ENCODE measurements at places on chromosomes 7 and 10. TPM values are rescaled to one million over a fixed set of nuclear protein-coding genes. Genes with fewer than 3 reads are reported as not detected.

BICC1 gene
- 42.1 TPM for total RNA-seq

RNF148 gene
- 2.0 TPM for total RNA-seq

BMPER gene
- 18.8 TPM for total RNA-seq

TRIP6 gene
- 62.6 TPM for total RNA-seq

DNA sequence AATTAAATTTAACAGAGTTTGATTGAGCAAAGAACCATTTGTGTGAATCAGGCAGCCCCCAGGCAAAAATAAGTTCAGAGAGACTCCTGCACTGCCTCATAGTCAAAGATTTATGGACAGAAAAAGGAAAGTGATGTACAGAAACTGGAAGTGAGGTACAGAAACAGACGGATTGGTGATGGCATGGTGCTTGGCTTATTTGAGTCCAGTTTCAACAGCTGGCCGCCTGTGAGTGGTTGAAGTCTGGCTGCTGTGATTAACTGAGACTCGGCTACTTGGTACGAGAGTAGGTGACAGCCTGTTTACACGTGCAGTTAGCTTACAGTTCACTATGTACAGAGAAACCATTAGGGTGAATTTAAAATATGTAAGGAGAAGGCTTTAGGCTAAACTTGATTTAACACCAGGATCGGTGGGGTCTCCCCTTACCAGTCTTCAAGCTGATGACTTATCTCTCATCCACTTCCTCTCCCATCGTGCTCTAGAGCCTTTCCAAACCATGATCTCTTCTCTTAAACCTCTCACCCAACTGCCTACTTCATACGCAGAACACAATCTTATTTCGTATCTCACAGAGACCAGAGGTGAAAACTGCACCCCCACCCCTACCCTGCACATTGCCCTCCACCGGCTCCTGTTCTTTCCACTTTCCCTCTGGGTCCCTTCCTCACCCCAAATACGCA is 5.0 kb upstream of the MSMB start:
- DNase-seq = no peak

DNA sequence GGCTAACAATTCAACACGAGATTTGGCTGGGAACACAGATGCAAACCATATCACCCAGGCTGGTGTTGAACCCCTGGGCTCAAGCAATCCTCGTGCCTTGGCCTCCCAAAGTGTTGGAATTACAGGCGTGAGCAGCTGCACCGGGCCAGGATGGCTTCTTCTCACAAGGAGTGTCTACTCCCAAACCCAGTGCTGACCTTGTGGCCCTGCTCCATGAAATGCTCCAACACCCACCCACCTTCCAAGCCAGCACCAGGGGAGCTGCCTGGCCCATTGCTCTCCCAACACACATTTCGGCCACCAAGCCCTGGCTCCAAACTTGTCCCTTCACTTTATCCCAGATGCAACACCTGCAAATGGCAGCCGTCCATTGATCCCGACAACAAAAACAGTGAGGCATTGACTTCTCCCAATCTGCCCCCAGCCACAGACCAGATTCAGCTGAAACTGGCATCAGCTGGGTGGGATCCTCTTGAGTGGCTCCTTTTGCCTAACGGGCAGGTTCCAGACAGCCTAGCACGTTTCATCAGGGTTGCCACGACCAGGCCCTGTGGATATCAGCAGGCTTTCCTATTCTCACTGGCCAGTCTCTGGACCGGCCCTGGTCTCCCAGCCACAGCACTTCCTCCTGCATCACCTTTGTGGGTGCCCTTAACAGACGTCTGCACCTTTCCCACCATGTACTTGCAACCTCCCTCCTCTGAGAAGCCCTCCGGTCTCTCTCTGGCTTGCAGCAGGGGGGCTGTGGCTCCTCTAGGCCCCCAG is 105.7 kb upstream of the CARD11 start:
- peak; percentile 46 for DNase-seq

DNA sequence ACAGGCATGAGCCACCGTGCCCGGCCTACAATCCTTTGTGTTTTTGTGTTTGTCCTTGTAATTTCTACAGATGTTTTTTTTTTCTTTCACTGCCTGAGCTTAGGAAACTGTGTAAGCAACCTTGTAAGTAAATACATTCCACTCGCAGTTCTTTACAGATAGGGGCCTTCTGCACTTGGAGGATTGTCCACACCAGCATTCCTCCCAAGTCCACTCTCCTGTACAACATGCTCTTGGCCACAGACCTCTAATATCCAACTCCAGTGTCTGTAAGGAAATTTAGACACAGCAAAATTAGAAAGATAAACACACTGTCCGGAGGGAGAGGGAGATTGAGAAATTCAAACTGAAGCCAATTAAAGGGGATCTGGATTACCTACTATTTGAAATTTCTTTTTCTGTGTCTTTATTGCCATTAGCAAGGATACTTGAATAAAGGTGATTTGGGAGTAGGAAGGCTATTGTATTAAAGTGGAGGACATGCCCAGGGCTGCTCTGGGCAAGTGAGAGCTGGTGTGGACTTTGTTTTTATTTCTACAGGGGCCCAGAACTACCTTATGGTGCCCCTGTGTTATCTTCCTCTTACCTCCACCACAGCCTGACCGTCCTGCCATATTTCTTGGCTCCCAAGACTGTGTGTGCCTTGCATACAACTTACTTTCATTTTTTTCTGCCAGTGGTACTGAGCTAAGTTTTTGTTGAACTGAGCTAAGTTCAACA is 9.7 kb downstream of the MXI1 start:
- DNase-seq = no peak

GRCh38 chr10:34157501-34157900 is 657.6 kb downstream of the PARD3 start:
- no peak for DNase-seq

DNA sequence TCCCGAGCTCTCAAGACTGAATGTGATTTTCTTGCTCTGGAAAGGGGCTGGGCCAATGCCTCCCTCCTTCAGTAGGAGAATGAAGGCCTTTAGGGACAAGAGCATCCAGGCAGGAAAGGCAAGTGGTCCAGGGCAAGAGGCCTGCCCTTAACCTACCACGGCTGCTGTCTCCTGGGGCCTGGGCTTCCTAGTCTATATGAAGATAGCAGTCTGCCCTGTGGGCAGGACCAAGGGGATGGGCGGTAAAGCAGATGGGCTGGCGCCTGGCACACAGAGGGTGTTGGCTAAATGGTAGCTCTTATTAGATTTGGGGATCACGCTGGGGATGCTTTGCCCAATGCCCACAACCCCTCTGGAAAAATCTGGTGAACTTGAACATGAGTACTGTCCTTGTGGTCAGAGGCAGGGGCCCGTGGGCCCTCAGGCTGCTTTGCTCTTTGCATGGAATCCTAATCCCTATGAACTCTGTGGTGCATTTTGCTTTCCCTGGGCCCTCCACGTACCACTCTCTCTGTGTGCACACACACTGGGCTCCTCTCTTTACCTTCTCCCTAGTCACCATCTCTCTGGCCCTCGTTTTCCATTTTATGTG is 20.3 kb downstream of the CHAT start:
- DNase-seq = peak; percentile 25

GRCh38 chr10:19245889-19246752 is 197.5 kb downstream of the MALRD1 start:
- no peak for DNase-seq

DNA sequence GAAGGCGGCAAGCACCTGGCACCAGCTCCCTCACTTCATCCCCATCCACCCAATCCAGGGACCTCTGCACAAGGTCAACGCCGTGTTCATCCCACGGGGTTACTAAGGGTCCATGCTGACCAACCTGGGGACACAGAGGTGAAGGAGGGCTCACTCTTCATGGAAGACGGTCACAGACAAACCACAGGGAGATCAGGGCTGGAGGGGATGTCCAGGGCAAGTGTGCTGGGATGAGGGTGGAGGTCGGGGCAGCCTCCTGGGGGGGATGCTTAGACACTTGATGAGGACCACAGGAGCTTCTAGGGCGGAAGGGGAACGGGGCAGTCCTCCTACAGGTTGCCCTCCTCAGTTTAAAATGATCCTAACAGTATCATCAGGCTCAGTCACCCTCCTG is 46.7 kb downstream of the FAM53B start:
- DNase-seq = no peak

DNA sequence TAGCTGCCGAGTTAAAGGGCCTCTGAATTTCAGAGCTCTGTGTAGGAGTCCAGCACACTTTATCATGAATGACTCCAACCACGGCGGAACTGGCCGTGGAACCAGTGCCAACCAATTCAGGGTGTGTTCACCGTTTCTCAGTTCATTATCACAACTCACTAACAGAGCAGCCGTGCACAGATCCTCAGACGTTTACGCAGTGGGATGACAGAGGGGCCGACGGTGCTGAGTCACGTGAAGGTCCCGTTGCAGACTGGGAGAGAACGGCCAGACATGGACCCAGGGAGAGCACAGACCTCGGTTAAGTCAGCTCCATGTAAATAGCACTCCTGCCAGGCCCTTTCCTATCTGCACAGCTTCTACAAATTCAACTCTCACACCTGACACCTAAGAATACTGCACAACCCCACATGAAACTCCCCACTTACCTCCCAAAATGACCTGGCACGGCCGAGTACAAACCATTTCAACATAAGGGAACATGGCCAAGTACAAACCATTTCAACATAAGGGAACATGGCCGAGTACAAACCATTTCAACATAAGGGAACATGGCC is 95.5 kb downstream of the DIP2C start:
- no peak for DNase-seq

DNA sequence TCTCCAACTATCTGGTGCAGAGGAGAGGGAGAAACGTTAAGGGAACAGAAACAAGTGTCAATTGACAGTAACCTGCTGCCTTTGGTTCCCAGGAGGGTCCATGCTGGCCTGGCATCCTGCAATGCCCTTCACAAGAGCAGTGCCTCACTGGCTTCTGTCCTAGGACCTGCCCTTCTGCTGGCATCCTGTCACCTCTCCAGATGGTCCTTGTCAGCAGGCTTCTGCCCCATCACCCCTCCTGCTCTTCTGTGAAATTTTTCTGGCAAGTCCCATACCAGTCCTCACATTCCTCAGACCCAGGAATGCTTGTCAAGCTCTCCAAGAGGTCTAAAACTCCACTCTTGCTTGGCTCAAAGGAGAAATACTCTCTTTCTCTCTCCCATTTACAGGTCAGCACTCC is 34.2 kb downstream of the C10orf67 start:
- no peak for DNase-seq

DNA sequence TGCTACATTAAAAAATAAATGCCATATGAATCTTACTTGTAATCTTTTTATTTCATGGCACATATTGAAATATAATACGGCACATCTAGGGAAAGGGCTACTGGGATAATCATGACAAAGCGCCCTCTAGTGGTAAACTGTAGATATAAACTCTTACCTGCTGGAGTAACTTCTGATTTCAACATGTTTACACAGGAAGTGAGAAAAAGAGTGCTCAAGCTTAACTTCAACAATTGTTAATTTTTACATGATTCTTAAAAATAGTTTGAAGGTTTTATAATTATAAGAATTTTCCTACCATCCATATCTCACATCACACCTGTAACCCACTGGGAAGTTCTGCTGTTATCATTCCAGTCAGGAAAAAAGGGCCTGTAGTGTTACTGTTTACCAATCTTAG is 2.0 kb upstream of the HEPACAM2 start:
- DNase-seq = no peak

DNA sequence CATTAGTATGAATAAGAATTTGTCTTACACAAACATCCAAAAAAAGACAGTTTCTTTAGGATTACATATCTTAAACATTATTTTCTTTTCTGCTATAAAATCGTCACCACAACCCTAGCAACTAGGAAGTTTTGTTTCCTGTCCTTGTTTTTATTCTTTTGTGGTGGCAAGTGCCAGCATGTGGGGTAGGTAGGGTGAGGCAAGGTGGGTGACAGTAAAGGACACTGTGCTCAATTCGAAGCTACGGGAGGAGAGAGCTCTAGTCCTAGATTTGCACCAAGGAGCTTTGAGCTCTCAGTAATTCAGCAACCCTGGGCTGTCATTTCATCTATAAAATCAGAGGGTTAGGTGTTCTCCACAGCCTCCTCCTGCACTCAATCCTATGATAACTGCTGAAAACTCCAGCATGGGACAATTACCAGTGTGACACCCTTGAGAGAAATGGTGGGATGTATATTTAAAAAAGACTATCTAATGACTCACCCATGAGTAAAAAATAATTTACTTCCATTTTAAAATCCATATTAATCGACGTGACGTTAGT is 187.1 kb downstream of the FAM107B start:
- no peak for DNase-seq

DNA sequence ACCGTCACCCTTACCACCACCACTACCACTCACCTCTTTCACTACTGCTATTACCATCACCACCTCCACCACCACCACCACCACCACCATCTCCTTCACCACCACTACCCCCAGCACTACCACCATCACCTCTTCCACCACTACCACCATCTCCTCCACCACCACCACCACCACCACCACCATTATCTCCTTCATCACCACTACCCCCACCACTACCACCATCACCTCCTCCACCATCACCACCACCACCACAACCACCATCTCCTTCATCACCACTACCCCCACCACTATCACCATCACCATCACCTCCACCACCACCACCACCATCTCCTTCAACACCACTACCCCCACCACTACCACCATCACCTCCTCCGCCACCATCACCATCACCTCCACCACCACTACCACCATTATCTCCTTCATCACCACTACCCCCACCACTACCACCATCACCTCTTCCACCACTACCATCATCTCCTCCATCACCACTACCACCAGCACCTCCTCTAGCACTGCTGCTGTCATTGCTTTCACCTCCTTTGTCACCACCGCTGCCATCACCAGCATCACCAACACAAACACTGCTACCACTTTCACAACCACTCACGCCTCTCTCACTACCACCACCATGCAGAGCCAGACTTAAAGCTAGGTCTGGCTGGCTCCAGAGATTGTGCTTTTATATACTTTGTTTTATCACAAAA is 109.3 kb downstream of the ICA1 start:
- no peak for DNase-seq

GRCh38 chr7:33196221-33196620 is 66.9 kb downstream of the BBS9 start:
- no peak for DNase-seq

GRCh38 chr10:47300429-47300931 is 483 bp downstream of the GDF10 start:
- DNase-seq = no peak

DNA sequence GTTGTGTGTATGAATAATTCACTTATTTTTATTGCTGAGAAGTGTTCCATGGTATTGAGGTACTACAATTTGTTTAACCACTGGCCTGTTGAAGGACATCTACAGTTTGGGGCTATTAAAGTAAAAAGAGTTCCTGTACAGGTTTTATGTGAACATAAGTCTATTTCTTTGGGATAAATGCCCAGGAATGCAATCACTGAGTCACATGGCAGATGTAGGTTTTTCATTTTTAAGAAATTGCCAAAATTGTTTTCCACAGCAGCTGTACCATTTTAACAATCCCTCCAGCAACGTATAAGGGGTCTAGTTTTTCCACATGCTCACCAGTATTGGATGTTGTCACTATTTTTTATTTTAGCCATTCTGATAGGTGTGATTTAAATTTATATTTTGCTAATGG is 243.9 kb downstream of the TNS3 start:
- DNase-seq = no peak

GRCh38 chr10:14025283-14026189 is 305.2 kb downstream of the FRMD4A start:
- no peak for DNase-seq
